Activated CD4-positive, alpha-beta T cell treated with anti-CD3 and anti-CD28 coated beads for 1 hour (primary cell): ENCODE measurements at places on chromosomes 2 and 18.

- DNase-seq = no peak
These were observed 230.2 kb upstream of the TNP1 start for GRCh38 chr2:217090024-217090473.

DNA sequence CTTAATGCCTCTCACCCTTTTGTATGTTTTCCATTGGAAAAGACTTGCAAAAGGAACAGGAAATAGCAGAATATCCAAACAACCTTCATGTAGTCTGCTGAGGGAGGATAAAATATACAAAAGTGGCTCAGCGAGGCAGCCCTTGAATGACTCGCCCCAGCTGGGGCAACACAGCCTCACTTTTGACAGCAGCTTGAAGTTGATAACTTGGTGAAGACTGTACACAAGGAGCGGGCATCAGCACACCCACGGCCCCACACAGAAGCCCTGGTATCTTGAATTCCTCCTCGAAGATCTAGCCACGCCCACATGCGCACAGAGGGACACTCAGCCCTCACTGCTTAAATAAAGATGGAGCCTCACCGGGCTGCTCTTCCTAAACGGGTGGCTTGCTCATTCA is 161.0 kb downstream of the IRS1 start:
- no peak for DNase-seq

GRCh38 chr2:102841107-102841840 is 79.4 kb downstream of the TMEM182 start:
- no peak for DNase-seq

GRCh38 chr2:144459937-144460336 is 60.0 kb downstream of the ZEB2 start:
- no peak for DNase-seq

DNA sequence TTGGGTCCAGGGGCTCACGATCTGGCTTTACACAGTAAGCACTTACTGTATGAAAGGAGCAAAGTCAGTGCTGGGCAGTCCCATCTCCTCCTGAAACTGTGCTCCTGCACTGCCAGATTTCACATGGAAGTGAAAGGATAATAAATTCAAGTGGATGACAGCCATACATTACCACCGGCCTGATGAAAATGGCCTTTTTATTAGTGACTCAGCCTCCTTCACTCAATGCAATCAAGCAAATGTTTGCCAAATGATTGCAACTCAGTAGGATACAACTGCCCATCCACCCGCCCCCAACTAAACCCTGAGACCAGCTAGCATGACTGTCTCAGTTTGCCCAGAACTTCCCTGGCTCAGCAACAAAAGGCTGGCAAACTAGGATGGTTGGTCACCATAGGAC is 77.1 kb downstream of the MYO5B start:
- no peak for DNase-seq
